ENCODE measurements at places on chromosomes 5 and 9.

DNA sequence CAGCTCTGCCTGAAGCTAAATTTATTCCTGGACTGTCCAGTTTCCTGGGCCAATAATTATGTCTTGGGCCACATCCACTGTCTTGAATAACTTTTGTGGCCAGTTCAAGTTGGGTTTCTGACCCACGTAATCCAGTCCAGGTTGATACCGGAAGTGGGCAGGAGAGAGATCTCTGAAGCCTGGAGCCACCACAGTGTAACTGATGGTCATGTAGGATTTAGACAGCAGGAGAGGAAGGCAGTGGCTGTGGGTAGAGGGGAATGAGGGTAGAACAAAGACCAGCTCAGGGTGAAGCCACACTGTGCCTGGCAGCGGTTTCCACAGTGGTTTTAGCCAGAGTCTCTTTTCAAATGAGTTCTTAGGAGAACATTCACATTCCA, 30.2 kb downstream of the SH3PXD2B start:
- no peak for DNase-seq

DNA sequence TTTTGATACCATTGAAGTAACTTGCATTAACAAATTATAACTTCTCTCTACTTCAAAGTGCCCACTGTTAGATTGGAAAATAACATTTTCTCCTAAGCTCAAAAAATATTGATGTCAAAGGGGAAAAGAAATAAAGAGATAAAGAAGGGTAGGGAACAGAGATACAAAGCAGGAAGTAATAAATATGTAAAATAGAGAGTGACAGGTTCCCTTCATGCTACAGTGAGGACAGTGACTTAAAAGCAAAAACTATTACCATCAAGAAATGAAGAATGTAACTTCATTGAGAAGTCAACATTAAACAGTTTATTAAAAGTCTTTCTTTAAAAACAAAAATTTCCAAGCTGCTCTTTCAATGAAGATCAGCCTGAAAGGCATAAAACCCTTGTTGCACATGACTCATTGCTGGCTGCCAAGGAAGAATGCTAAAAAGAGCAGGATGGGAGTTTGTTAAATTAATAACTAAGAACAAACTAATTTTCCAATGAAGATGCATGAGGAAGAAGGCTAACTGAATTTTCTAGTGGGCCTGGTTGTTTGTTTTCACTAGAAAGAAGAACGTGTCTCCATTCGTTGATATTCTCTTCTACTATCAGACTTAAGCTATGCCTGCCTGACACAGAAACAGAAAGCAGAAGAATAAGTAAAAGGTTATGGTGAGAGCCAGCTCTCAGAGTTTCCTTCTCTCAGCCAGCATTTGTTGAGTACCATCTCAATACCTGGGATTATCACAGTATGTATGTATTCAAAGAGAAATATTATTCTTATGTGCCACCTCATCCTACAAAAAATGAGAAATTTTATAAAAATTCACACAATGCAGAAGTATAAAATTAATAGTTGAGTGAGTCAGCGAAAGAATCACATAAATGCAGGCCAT, 197.8 kb upstream of the NREP start:
- DNase-seq: peak; percentile 54

- no peak for DNase-seq
Measured at GRCh38 chr9:21428235-21428634, 12.0 kb upstream of the IFNA1 start.

GRCh38 chr5:127308945-127309344, 18.3 kb downstream of the MEGF10 start:
- DNase-seq: no peak

- DNase-seq: no peak
Measured at GRCh38 chr9:136763649-136764035, 676 bp downstream of the LCN15 start.

DNA sequence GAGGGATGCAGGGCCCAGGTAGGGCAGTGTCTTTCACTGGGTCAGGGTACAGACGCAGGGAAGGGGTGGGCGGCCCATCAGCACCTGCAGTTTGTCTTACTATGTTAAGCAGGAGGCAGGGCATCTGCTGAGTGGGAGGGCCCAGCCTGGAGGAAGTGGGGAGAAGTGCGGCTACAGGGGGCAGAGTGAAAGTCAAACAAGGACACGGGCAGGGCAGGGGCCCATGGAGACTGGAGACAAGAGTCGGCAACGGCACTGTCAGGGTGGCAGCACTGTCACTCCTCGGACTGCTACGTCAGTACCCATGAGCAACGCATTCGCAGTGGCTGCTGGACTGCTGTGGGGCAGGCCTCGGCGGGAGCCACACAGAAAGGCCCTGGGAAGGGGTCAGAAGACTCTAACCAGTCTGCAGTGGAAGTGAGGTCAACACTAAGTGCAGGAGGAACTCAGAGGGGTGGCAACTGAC, 19.7 kb downstream of the CAMSAP1 start:
- DNase-seq: no peak

DNA sequence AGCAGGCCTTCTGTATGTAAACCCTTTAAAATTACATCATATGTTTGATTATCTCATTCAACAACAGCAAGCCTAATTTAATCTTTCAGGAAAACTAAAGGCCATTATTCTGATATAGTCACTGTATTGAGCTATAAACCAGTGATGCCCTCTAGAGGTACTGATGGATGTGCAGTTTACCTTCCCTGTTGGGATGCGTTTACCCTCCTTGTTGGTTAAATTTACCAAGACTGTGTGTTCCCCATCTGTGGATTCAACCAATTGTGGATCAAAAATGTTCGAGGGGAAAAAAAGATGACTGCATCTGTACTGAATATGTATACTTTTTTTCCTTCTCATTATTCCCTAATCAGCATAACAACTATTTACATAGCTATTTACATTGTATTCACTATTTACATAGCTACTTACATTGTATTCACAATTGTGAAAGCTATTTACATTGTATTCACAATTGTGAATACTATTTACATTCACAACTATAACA, 3.7 kb upstream of the BAAT start:
- no peak for DNase-seq

GRCh38 chr9:34521406-34522045, 1.3 kb downstream of the ENHO start:
- DNase-seq: no peak

DNA sequence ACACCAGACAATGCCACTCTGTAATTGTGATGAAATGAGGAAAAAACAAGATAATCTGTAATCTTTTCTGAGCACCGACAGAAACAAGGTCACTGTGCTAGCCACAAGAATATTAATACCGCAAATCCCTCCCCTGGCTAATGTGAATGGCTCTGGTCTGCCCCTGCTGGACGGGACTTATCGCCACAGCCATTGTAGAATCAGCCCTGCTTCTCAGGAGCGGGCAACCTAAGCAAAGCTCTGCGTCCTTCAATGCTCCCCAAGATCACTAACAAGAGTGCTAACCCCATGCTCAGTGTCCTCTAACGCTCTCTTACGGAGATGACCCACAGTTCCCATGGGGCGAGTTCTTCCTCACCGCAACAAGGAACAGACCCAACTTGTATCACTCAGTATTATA, 42.7 kb downstream of the OR2V1 start:
- DNase-seq: no peak

GRCh38 chr5:100726116-100726515, 177.0 kb downstream of the ST8SIA4 start:
- DNase-seq: no peak

DNA sequence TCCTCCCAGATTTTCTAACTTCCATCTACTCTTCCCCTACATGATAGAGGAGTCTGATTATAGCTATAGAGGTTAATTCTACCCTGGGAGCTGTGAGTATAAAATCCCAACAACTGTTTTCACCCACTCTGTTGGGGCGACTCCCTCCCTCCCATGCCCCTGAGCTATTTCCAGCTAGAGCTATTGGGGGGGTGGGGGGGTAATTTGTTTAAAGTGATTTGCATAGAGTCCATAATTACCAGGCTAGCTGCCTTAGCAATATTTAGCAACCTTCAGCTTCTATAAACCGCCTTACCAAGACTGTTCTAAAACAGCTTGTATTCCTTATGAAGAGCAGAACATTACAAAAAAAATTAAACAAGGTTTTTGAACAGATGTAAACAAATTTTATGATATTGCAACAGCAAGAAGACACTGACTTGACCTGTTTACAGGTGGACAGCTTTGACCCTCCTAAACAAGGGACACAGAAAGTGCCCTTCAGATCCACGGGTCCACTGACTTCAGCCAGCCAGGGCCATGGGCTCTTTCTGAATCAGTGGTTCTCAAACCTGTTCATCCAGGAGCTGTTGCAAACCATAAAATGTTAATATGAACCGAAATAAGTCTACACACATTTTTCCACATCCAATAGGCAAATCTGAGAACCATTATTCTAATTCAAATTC, 98.2 kb downstream of the OTULIN start:
- DNase-seq: no peak

DNA sequence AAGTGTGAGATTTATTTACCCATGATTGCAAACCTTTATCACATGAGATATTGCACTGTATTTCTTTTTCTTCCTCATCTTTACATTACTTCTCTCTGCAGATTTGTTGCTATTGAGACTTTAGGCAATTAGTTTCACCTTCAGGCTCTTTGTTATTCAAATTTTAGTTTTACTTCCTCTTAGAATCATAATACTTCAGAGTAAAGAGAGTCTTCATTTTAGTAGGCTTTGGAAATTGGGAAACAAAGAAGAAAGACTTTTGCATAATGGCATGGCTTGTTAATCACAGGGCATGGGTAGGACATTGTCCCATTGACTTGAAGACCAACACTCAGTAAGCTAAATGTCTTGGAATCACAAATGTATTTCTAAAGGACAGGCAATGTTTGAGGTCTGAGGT, 1.2 kb upstream of the PCDHGA5 start:
- DNase-seq: no peak
